CD4-positive, alpha-beta memory T cell (primary cell): ENCODE measurements at places on chromosomes 12 and 14. TPM values are rescaled to one million over a fixed set of nuclear protein-coding genes. Genes with fewer than 3 reads are reported as not detected.

The EMP1 gene
- polyA plus RNA-seq: 1.8 TPM

DNA sequence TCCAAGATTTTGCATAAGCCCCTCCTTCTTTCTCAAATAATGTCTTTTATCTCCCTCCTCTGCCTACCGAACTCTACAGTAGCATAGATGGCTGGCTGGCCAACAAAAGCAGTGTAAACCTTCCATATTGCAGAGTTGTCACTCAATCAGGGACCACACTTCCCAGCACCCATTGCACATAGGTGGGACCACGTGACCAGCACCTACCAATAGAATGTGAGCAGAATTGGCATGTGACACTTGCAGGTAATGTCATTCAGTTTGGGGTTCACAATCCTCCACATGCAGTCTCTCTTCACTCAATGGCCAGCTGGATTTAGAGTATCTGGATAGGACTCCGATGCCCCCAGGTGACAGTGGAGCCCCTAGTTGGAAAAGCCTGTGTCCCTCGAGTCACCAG, 190.3 kb upstream of the CRY1 start:
- H3K36me3 ChIP-seq: no peaks in the 10 kb centered on the region
- H3K4me1 ChIP-seq: peaks cover 16% of the 10 kb centered on the region
- H3K4me3 ChIP-seq: no peak overlapping the region
- no peaks in the 10 kb centered on the region for H3K27me3 ChIP-seq
- DNase-seq: no peak

- H3K4me1 ChIP-seq: peaks cover 8% of the 10 kb centered on the region
- H3K36me3 ChIP-seq: no peaks in the 10 kb centered on the region
- no peak overlapping the region for H3K27ac ChIP-seq
- no peaks in the 10 kb centered on the region for H3K27me3 ChIP-seq
- DNase-seq: peak; percentile 50
- H3K4me3 ChIP-seq: no peak overlapping the region
Observed at GRCh38 chr12:7113389-7113871, 4.4 kb upstream of the C1RL start.

- no peak for DNase-seq
- H3K27ac ChIP-seq: no peak overlapping the region
- no peak overlapping the region for H3K4me3 ChIP-seq
- no peaks in the 10 kb centered on the region for H3K27me3 ChIP-seq
- H3K4me1 ChIP-seq: no peaks in the 10 kb centered on the region
- H3K36me3 ChIP-seq: no peaks in the 10 kb centered on the region
Observed at GRCh38 chr12:114340231-114340630, 65.7 kb downstream of the TBX5 start.
